Activated gamma-delta T cell treated with Interleukin-2 at 50 U/mL for 16 hours (primary cell): ENCODE measurements at places on chromosomes 2 and 18.

- no peak for DNase-seq
These were observed 32.1 kb downstream of the RPRD1A start for GRCh38 chr18:36035253-36035652.

- DNase-seq: no peak
These were observed 653.0 kb downstream of the CNTNAP5 start for GRCh38 chr2:124678043-124678442.

DNA sequence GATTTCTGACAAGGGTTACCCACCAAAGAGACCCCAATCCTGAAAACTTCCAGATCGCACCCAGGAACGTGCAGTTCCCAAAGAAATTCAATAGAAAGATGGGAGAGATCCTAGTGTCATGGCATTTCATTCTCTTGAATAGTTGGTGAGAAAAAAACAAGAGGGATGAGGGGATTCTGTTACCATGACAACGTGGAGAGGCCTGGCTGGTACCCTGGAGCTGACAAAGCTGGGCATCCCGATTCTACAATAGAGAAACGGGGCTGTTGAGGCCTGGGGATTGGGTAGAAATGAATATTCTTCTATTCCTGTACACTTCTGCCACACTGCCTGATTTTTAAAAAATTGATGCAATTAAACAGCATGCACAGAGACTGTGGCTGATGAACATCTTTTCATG, 41.0 kb downstream of the POLE4 start:
- no peak for DNase-seq

DNA sequence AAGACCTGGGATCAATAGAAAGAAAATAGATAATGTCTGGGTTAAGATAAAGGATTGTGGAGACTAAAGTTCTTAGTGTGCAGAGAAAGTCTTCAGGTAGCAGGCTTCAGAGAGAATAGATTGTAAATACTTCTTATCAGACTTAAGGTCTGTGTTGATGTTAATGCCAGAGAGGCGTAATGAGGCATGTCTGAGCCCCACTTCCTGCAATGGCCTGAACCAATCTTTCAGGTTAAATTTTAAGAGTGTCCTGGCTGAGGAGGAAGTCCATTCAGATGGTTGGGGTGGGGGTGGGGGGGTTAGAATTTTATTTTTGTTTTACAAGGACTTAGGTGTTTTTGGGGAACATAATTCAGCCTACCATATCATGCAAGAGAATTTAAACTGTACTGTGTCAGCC, 129.5 kb downstream of the EVA1A start:
- DNase-seq: no peak

GRCh38 chr2:166057370-166058164, 70.3 kb downstream of the SCN1A start:
- DNase-seq: no peak

- DNase-seq: no peak
These were observed 2.4 kb downstream of the ERBB4 start for GRCh38 chr2:212535996-212536816.

- no peak for DNase-seq
These were observed 87.1 kb downstream of the GPR39 start for GRCh38 chr2:132503701-132504100.

- no peak for DNase-seq
These were observed 11.1 kb upstream of the CNNM3 start for GRCh38 chr2:96804986-96805385.

- peak; percentile 46 for DNase-seq
These were observed 77.3 kb upstream of the UPP2 start for GRCh38 chr2:158024288-158024898.

DNA sequence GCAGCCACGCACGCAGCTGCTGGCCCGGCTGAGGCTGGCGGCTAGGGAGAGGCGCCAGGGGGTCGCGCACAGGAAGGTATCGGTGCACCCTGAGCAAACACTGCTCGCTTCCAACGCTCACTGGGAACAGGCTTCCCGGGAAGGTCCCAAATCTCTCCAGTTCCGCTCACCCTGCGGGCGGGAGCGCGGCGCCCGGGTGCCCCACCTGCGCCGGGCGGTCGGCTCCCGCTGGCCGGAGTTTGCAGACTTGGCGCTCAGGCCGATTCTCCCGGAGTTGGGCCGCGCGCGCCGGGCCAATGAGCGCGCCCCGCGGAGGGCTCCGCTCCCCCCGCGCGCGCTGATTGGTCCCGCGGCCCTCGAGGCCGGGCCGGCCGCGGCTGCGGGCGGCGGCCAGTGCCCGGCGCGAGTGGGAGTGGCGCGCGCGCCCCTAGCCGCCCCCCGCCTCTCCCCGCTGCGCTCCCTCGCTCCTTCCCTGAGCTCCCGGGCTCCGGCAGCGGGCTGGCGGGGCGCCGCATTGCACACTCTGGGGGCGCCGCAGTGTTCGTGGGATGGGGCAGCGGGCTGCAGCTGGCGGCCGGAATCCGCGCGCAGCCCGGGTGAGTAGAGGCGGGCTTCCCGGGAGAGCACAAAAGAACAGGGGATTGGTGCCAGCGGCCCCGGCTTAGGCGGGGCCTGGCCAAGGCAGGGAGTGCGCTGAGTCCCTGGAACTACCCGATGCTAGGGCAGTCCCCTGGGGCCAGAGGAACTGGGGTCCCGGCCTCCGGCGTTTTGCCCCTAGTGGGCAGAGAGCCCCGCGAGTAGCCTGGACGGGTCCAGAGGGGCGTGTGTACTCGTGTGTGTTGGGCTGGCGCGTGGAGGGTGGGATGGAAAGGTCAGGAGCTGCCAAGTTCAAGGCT, at the start of gene LYPD6:
TSS of gene LYPD6 (plus strand) at position 461 of the 896 bp plus-strand sequence. CDS start 107,122 bp downstream, outside the sequence.
- no peak for DNase-seq

- DNase-seq: no peak
These were observed 163.3 kb downstream of the METTL4 start for GRCh38 chr18:2407961-2408360.

- no peak for DNase-seq
These were observed 41.2 kb downstream of the RPL37A start for GRCh38 chr2:216539791-216540241.

GRCh38 chr2:127389778-127390435, 2.1 kb upstream of the MAP3K2 start:
- no peak for DNase-seq

DNA sequence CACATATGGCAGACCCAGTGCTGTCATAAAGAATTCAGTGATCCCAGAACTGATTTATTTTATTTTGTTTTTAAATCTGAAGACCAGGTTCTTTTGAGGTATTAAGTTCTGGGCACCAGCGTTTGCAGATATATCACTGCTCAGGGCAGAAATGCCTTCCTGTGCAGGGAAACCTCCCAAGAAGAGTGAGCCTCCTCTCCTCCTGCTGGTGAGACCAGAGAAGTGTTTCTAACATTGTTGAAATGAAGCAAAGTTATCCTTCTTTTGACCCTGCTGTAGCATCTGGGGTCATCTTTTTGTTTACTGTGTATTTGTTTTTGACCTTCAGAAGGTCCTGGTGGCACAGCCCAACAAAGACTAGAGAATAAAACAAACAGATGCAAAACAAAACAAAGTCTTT, 94.0 kb downstream of the AQP4 start:
- no peak for DNase-seq

DNA sequence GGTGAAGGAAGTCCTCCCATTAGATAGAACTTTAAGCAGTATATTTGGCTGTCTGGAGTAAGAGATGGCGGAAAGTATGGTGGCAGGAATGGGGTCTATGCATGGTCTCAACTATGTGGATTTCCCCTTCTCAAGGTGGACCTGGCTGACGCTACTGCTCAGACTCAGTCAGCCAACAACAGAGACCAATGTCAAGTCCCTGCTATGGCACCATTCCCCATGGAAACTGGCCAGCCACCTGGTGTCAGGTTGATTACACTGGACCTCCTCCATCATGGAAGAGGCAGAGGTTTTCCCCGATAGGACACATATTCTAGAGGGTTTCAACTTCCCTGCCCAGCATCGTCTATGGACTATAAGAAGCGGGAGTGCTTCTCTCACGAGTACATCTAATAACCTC, 8.6 kb upstream of the FAHD2A start:
- no peak for DNase-seq

DNA sequence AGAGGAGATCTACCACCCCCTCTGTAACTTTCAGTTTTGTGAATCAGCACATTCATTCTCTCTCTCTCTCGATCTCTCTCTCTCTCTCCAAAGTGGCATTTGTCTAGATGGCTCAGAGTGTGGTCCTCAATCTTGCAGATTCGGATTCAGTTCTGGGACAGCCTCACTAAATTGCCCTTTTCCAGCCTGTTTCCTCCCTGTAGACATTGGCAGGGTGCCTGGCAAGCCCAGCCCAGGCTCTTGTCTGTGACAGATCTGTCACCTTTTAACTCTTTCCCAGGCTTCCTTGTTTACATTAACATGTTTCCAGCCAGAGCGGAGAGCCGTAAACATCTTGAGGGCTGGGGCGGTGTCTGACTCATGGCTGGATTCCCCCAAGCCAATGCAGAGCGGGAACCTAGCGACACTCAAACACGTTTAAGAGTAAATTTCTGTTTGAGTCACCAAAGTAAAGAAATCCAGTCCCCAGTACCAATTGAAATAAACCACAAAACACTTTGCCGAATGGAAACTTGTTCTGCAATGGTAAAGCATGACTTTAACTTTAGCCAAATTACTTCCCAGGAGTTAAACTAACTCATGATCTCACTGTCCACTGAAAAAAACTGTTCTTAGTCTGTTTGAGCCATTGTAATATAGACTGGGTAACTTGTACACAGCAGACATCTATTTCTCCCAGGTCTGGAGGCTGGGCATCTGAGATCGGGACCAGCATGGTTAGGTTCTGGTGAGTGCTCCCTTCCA, 6.6 kb upstream of the CYP27C1 start:
- no peak for DNase-seq

GRCh38 chr2:143081616-143082015, 47.6 kb upstream of the ARHGAP15 start:
- no peak for DNase-seq
